CD8-positive, alpha-beta T cell (primary cell): ENCODE measurements at places on chromosomes 2 and 18. TPM values are rescaled to one million over a fixed set of nuclear protein-coding genes. Genes with fewer than 3 reads are reported as not detected.

DNA sequence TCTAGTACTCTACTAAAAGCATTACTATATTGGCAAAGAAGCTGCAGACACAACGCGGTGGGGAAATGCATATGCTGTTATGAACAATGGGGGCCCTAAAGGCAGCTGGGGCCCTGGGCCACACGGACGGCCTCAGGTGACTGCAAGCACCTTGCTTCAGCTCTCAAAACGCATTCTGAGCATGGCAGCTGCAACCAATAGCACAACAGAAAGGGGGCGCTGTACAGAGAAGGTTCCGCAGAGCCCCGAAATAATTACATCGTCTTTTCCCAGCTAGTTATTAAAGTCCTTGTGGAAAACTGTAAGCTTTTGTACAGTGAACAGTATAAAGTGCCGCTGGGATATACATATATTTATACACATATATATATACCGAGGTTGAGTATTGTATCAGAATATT, 45.3 kb upstream of the PXDN start:
- no peak for DNase-seq

GRCh38 chr2:3208591-3208990, 169.0 kb downstream of the EIPR1 start:
- DNase-seq: no peak

- DNase-seq: no peak
Measured at GRCh38 chr2:82641598-82642180, 1817.4 kb downstream of the SUCLG1 start.

DNA sequence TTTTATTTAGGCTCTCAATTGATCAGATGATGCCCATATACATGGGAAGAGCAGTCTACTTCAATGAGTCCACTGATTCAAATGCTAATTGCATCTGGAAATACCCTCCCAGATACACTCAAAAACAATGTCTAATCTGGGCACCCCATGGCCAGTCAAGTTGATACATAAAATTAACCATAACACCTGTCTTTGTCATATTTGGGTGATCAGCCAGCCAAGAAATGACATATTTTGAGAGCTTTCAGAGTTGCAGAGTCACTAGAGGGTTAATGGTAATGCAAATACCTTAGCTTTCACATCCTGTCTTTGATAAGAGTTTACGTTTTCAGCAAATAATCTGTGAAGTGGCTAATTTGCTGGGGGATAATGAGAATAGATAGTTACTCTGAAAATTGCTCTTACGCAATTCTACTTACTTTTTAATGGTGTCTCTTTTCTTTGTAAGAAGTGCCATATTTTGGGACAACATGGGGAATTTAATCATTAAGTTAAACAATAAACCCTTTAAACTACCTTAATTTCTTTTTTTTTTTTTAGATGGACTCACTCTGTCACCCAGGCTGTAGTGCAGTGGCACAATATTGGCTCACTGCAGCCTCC, 49.1 kb downstream of the CCDC195 start:
- DNase-seq: no peak

DNA sequence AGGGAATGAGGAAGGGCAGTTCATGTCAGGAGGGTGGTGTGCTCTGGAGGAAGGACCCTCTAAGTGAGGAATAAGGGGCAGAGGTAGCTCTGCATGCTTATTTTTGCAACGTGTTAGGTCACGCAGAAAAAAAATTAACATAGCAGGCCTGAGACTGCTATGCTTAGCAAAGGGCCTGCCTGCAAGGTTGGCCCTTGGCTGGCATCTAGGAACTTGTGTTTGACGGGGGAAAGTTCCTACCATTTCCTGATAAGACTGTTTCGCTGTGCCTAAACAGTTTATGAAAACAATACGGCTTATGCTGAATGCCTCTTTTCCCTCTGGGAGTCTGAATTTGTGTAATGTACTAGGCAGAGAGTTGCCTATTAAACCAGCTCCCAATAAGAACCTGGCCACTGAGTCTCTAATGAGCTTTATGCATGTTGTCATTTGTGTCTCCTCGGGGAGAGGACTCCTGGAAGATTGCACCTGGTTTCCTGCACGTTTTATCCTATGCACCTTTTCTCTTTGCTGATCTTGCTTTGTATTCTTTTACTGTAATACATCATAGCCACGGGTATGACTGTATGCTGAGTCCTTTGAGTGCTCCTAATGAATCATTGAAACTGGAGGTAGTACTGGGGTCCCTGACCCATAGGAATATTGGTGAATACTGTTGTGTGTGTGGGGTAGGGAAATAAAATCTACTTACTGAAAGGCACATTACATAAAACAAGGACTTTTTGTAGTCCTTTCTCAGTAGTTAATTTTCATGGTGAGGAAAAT, 169.0 kb downstream of the PRPF40A start:
- DNase-seq: no peak

DNA sequence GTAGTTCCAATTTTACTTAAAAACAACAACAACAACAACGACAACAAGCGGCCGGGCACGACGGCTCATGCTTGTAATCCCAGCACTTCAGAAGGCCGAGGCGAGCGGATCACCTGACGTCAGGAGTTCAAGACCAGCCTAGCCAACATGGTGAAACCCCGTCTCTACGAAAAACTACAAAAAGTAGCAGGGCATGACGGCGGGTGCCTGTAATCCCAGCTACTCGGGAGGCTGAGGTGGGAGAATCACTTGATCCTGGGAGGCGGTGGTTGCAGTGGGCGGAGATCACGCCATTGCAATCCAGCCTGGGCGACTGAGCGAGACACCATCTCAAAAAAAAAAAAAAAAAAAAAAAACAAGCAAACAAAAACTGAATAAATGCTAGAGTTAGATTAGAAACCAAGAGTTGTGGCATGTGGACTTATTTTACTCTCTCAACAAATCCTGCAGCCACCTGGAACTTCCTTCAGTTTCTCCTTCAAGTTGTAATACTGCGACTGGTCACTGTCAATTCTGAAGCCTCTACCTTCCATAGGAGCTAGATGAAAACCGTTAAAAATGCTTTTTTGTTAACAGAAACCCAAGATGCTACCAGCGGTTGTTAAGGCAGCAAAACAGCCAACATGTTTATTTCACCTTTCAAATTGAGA, 1.3 kb downstream of the ATP5F1A start:
- no peak for DNase-seq

GRCh38 chr2:132815516-132815915, 145.5 kb upstream of the LYPD1 start:
- no peak for DNase-seq

DNA sequence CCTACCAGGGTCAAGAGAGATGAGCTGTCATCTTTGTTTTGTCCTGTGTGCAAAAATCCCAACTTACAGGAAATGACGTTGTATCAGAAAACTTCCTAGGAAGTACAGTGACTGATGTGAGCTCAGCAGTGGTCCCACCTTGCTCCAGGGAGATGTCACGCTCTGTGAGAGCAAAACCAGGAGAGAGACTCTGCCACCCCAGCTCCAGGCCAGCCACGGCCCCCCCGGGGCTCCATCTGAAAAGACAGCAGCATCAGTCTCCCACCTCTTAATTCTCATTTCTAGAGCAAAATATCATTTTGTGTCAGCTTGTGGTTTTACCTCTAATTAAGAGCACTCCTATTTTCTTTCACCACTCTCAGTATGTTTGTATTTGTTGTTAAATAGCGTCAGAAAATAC, 57.5 kb downstream of the MYL12B start:
- DNase-seq: no peak

DNA sequence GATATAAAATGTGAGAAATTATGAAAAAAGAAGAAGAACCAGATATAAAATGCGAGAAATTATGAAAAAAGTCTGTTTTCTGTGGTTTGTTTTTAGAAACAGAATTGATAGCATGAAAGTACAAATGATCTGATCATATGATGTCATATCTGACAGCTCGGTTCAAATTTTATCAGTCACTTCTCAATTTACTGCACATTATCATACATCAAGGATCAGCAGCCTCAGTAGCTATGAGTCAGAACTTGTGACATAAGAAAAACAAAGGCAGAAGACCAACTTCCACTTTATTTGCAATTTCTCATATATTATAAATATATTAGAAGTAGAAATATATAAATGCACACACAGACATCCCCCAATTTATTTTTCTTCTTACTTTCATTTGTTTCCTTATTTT, 634.0 kb downstream of the LRP1B start:
- no peak for DNase-seq

- DNase-seq: no peak
Measured at GRCh38 chr2:84776011-84776410, 104.9 kb downstream of the TRABD2A start.

GRCh38 chr2:98463988-98464771, 19.5 kb downstream of the INPP4A start:
- DNase-seq: no peak

DNA sequence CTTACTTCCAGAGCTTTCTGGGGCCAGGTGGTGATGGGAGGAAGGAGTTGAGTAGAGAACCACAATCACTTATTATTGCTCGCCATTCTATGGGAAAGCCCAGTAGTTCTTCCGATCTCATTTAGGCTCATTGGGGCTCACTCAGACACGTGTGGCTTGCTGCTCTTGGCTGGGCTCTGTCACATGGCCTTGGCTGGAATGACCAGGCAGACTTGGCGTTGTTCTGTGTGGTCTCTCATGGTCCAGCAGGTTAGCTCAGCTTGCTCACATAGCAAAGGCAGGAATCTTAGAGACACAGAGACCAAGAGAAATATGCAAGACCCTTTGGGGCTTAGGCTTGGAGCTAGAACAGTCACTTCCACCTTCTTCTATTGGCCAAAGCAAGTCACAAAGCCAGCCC, 261.2 kb downstream of the LOXHD1 start:
- no peak for DNase-seq

The MMADHC gene
- 74.1 TPM for total RNA-seq

The FBLN7 gene
- 2.1 TPM for total RNA-seq

The ANO7 gene
- total RNA-seq: not detected

The BCL2 gene
- 40.5 TPM for total RNA-seq

The GKN2 gene
- not detected for total RNA-seq

The CAPN13 gene
- not detected for total RNA-seq

The CREB1 gene
- total RNA-seq: 43.9 TPM
